ENCODE measurements at places on chromosomes 2 and 18.

GRCh38 chr2:85421260-85422071 is 3.0 kb downstream of the SH2D6 start:
- DNase-seq, result no peak

DNA sequence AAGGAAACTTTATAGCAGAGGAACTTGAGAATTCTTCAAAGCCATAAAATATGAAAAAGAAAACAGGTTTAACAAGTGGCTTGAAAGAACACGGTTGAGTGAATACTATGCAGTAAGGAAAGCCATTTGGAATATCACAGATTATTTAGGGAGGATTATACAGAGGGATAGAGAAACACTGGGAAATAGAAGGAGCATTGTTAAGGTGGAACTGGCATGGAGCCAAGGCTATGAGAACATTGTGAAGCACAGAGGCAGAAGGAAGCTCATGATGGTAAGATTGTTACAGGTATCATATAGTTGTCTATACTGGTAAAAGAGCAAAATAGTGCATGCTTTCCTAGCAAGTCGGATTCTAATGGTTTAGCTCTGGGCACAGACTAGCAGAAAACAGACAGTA is 87.1 kb downstream of the SS18 start:
- no peak for DNase-seq

DNA sequence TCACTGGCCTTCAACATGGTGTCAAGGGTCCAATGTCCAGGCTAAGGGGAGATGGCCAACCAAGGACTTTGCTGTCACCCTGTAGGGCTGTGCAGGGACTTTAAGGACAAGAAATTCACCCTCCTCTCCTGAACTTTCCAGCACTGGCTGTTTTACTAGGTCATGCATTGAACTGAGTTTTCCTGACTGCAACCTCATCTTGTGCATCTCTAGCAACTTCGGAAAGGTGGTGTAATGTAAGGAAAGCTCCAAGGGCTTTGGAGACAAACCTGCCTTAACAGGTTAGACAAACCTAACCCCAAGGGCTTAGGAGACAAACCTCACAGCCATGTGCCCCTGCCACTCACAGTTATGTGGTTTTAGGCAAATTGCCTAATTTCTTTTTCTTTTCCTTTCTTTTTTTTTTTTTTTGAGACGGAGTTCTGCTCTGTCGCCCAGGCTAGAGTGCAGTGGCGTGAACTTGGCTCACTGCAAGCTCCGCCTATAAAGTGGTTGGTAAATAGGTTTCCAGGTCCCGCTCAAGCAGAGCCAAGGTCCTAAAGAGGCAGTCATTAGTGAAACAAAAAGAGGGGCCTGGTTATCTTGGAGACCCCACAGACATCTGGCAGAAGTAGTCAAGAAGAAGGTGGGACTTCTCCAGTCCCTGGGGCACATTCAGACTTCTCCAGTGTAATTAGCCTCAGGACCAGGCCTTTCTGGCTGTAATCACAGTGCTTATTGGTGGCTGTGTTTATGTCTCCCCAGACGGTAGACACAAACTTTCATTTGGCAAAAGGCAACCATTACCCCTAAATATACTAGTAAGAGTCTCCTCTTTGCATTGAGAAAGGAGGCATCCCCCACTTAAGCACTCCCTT is 37.6 kb upstream of the PMAIP1 start:
- DNase-seq, result no peak

DNA sequence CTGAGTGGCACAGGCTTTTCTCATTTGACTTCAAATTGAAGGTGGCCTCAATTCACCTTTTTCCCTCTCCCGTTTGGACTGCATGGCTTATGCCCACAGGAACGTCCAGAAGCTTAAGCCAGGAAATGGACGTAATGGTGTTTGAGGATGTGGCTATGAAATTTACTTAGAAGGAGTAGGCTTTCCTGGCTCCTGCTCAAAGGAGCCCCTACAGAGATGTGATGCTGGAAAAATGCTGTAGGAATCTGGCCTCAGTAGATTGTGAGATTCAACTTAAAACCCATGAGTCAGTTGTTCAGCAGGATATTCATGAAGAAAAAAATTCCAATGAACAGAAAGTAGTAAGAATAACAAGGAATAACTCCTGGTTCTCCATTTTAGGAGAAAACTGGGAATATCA is 129.0 kb downstream of the ICOS start:
- no peak for DNase-seq

DNA sequence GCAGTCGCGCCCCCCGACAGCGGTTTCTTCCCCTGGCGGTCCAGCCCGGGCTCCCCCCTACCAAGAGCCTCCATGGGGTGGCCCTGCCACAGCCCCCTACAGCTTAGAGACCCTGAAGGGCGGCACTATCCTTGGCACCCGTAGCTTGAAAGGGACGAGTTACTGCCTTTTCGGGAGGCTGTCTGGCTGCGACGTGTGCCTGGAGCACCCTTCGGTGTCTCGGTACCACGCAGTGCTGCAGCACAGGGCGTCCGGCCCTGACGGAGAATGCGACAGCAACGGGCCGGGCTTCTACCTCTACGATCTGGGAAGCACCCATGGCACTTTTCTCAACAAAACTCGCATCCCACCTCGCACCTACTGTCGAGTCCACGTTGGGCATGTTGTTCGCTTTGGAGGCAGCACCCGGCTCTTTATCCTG is 475 bp downstream of the SLC4A1AP start:
- peak; percentile 4 for DNase-seq

DNA sequence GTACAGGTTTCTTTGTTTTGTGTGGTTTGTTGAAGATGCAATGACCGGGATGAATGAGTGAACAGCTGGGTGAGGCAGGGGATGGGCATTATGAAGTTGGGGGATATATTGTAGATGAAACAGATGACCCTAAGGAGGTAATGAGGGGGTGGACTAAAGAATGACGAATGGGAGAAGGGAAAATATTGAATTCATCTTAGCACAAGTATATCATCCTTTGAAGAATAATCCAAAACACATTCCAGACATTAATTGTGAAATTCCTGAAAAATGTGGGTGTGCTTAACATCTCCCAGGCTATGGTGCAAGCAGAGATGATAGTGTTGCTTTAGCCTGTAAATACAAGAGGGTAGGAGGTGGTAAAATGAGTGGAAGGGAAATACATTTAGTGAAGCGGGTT is 5.8 kb downstream of the CRIM1 start:
- no peak for DNase-seq

GRCh38 chr2:40877734-40878288 is 425.9 kb upstream of the SLC8A1 start:
- DNase-seq, result no peak

DNA sequence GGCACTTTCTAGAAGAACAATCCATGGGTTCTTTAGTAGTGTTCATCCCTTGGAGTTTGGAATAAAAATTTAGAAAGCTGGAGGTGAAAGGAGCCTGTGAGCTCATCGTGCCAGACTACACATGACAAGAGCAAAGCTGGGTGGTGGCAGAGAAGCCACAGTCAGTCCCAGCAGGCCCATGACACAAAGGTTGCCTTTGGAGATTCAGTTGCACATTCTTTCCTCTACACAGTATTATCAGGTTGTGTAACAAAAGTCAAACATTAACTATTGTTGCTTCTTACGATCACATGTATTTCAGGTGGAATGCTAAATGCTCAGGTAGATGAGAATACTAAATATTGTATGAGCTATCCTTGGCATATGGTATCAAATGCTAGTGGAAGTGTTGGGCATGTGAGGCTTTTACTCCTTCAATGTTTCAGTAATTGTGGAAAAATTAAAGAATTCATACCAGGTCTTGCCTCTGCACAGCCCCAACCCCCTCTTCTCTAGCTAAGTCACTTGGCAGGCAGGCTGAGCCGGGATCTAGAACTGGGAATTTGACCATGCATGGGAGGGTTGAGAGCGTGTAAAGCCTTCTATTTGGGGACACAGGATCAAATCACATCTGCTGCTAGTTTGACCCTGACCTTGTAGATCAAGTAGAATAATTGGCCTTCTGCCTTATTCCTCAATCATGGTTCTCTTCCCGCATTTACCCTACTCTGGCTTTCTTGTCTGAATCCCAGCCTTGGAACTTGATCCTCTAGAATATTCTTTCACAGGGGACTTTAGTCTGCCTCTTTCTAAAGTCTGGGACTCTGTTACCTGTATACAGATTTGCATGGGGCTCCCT is 230.9 kb downstream of the GCA start:
- no peak for DNase-seq

DNA sequence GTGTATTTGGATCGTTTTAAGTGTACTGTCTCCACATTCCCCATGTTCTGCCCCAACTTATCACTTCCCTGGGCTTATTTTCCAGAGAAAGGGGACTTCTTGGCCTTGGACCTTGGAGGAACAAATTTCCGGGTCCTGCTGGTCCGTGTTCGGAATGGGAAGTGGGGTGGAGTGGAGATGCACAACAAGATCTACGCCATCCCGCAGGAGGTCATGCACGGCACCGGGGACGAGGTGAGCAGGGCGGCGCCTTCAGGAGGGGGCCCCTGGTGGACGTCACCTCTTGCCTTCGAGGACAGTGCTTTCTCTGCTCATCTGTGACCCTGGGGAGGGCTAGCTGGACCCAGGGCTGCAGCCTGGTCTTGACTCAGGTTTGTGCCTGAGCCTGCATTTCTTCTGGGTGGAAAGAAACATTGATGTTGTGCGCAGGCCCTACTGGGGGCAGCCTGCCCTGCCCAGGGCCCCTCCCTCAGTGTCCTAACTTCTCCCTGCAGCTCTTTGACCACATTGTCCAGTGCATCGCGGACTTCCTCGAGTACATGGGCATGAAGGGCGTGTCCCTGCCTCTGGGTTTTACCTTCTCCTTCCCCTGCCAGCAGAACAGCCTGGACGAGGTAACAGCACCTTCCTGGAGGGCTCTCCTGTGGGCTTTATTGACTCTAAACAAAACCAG is 47.8 kb downstream of the HK2 start:
- DNase-seq, result no peak

DNA sequence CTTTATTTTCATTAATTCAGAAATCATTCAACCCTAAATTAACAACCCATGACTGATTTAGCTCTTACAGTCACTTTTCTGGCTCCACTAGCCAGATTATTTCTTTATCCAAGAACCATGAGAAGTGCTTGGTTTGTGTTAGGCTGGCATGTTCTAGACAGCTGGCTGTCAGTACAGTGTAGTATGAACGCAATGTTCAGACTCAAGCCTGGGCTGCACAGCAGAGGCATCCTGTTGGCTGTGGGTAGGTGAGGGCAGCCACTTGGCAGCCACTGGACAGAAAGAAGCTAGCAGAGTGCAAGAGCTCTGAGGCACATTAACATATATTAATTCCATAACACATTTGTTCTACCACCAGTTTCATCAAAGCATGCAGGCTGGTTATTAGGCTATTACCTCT is 522.9 kb upstream of the FSHR start:
- no peak for DNase-seq

DNA sequence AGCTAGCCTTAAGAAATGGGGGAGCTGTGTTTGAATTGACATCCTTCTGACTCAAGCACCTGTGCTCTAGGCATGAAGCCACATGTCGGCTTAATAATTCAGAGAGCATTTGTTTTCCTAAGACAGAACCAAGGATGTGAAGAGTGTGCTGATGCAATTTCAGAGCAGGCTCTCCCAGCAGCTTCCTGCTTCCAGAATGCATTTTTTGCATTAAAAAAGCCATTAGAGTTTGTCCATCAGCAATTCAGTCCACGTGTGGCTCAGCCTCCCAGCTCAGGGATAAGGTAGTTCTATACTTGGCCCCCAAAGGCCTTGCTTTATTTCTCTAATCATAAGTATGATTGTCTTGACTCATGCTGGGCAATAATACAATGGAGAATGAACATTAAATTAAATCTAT is 37.7 kb downstream of the DOCK10 start:
- no peak for DNase-seq

DNA sequence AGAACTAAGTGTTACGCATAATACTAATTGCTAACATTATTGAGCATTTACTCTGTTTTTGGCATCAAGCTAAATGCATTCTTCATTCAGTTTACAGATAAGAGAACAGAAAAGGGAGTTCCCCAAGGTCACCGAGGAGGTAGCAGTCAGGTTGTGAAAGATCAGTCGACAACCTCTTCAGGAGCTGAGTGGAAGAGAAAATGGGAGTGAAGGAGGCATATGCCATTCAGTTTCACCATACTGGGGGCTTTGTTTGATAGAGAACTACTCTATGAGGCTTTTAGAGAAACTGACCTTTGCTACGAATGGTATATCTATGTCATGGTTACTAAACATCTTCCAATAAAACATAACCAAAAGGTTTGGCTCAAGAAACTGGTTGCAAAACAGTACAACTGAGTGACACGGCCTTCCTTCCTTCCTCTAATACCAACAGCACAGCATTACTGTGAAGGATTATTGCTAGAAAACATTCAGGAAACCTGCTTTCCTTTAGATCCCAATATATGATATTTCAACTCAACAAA is 112.1 kb downstream of the RBMS1 start:
- DNase-seq, result no peak

- DNase-seq, result no peak
Observed at GRCh38 chr2:231519975-231520555, 10.2 kb downstream of the NMUR1 start.

GRCh38 chr2:105803773-105804172 is 59.1 kb downstream of the NCK2 start:
- no peak for DNase-seq

DNA sequence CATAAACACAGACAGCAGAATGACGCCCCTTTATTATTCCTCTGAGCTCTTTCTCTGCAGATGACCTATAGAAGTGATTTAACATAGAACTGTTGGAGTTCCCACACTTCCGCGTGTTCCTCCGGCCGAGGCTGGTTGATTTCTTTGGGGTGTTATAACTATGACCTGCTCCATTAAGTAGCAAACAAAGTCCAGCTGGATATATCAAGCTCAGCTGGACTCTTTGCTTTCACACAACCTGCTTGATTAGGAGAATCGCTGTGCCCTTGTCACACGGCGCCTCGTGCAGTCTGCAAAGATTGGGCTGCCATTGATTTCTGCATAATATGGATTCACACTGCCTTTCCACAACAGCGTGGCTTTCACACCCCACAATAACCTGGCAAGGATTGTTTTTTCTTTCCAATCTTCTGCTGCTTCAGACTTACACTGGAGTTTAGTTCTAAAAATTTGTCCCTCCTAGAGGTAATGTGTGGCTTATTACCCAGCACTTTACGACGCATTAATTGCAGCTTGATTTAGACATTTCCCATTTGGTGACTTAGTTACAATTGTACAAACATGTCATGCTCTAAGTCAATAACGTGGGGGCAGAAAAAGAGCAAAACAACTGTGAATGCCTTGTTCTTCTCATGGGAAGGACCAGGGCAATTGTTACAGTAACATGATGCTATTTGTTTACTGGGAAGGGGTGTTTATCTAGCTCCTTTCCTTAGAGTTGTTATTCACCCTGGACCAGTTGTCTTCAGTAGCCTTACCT is 485.7 kb downstream of the TXNL1 start:
- DNase-seq, result no peak

DNA sequence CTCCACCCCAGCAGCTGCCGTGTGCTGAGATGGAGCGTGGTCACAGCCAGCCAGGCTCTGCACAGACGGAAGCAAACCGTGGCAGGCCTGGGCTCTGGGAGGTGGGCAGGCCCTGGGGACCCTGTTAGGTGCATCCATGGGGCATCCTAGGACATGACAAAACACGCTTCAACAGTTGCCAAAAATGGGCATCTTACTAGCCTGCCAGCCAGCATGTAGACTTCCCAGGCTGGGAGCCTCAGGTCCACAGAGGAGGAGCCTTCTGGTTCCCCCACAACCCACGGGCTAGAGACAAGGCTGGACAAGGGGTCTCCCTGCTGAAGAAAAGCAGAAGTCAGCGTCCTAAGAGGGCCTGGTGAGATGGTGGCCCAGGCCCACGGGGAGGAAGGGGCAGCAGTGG is 139.5 kb downstream of the HDAC4 start:
- DNase-seq, result no peak
